ENCODE measurements at places on chromosomes 16 and 17. TPM values are rescaled to one million over a fixed set of nuclear protein-coding genes. Genes with fewer than 3 reads are reported as not detected.

GRCh38 chr17:64187093-64187895 lies 57.4 kb upstream of the ERN1 start:
- DNase-seq, result no peak

- no peak for DNase-seq
Measured at GRCh38 chr16:27406511-27407128, 4.6 kb downstream of the IL21R start.

- no peak for DNase-seq
Measured at GRCh38 chr16:82763371-82763770, 136.6 kb downstream of the CDH13 start.

DNA sequence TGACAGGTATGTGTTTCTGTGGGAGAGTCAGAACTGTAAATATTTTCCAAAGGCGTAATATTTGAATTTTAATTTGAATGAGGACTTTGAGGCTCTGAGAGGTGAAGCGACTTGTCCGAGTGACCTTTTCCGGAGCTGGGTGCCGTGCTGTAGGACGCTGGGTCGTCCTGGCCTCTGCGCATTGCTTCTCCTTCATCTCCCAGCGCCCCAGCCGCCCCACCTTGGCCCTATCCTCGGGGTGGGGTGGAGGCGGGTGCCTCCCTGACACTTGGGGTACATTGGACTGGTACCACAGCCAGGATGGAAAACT lies 147.8 kb downstream of the SPECC1 start:
- DNase-seq, result no peak

GRCh38 chr16:87845807-87846619 lies 23.3 kb downstream of the SLC7A5 start:
- DNase-seq, result no peak

ECI1 gene
- 23.4 TPM for total RNA-seq

MSLN gene
- not detected for total RNA-seq
